ENCODE measurements at places on chromosomes 7 and 10.

DNA sequence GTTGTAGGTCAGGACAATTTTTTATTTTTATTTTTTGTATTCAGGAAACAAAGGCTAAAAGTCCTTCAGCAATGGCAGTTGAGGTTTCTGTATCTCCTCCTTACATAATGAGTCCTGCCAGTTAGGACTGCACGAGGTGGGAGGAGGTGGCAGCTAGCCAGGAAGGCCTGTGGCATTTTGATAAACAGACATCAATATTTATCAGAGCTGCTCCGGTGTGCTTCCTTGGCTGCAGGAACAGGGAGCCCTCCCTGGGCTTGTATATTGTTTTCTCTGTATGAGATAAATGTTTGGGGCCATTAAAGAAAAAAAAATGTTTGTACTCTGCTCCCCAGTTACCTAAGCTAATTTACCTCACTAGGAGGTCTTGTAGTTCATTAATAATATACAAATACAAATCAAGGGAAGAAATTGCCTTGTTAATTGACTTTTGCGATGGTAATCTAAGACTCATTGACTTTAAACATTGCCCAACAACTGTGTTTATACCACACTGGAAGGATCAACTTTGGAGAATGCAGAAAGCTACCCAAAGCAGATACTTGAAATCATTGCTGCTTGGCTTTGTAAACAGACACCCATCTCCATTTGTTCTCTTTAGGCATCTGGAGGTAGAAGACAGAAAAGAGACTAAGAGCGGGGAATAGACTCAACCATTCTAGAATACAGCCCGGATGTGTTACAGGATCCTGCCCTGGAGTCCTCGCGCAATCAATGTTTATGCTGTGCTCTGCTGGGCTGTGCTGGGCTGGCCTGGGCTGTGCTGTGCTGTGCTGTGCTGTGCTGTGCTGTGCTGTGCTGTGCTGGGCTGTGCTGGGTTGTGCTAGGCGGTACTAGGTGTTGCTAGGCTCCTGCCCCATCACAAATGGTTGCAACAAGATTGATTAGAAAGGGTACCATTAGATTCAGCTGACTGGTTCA is 36.5 kb upstream of the PDZD8 start:
- DNase-seq = no peak

DNA sequence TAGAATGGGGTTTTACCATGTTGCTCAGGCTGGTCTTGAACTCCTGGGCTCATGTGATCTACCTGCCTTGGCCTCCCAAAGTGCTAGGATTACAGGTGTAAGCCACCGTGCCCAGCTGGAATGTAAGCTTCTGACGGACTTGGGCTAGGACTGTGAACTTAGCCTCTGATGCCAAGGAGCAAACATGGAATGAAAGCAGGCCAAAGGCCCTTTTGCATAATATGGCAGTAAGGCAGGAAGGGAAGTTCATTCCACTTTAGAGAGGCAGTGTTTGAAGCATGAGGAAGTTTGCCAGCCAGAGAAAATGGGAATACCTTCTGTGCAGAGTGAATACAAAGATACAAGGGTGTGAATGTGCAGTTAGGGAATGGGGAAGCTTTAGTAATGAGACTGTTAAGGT is 20.3 kb downstream of the VCL start:
- no peak for DNase-seq

DNA sequence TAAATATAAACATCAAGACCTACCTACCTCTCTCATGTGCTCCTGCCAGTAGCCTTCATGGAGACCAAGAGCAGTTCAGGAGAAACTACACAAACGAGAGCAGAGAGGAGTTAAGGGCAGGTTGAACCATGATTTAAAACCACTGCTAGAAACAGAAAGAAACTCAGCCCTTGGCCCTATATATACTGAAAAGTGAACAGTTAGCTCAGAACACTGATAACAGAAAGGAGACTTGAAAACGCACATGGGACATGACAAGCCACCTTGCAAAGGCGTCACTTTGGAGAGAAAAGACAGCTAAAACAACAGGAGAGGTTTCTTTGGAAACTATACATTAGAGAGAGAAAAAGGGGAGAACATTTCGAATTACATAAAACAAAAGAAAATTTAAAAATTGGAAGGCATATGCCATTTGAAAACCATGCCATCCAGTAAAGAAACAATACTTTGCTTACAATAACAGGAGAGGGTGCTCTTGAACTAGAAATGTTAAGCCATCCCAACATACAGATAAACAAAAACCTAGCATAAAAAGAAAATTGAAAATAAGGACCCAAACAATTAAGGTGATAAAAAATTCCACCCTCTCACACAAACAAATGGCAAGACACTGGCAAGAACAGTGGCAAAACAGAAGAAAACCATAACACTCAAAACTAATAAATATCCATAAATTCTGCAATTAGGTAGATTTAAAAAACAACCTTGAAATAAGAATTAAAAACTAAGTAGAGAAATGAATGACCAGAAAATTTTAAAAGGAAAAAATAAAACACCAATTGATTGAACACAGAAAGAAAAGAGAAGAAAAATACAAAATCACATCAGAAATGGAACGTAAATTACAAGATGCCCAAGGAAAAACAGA is 232.7 kb downstream of the IMMP2L start:
- DNase-seq = no peak

GRCh38 chr7:134630237-134630636 is 16.4 kb upstream of the BPGM start:
- no peak for DNase-seq

- no peak for DNase-seq
Observed at GRCh38 chr7:120538335-120538734, 265.4 kb downstream of the KCND2 start.

GRCh38 chr7:123598657-123599056 is 3.0 kb upstream of the ASB15 start:
- DNase-seq = no peak

- no peak for DNase-seq
Observed at GRCh38 chr10:33248638-33249037, 85.8 kb downstream of the NRP1 start.

DNA sequence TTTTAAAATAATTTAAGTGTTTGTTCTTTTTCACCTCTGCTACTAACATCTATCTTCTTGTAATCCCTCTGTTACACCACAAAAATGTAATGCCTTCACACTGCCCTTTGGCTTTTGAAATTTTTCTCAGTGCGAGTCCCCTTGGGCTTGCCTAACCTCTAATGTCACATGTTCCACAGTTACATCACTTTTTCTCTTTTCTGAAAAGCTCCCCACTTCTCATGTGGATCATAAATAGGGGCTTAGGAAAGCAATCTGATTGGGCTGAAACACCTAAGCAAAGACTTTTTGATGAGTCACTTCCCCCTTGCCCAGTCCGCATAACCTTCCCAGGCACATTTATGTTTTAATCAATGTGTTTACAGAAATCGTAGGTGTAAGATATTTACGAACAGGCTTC is 288.2 kb downstream of the IPMK start:
- DNase-seq = no peak

GRCh38 chr10:101146392-101147251 is 15.5 kb downstream of the TLX1 start:
- no peak for DNase-seq

- no peak for DNase-seq
Observed at GRCh38 chr7:29432721-29433120, 130.9 kb upstream of the PRR15 start.

GRCh38 chr10:110893559-110894179 is 21.9 kb downstream of the PDCD4 start:
- no peak for DNase-seq

DNA sequence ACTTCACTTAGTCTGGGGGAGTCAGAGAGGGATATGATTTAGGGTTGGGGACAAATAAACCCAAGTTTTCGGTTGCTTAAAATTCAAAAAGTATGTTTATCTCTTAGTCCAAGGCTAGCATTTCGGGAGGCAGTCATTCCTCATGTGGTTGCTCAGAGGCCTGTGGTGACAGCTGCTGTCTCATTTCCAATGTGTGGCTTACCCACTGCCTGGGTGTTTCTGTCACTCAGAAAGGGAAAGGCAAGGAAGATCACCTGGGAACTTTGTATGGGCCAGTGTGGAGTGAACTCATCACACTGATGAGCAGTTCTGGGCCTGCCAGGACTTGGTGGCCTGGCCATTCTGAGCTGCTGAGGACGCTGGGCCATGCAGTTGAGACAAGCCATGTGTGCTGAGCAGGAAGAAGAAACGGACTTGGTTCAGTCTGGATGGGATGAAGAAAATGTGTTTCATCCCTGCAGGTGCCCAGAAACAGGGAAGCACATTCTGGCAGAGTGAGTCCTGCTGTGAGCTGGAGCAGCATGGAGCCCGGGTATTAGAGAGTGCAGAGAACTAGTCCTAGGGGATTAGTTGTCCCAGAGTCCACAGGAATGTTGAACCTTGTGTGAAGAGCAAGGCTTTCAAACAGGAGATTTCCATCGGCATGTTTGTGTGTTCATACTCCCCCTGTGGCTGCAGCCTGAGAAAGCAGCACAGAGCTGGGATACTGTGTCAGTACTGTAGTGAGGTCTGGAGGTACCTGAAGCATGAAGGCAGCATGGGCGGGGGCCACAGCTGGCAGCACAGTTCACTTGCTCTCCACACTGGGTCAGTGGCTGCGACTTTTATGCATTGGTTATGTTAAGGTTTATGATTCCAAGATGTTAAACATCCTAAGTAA is 211.1 kb upstream of the IGFBP3 start:
- peak; percentile 54 for DNase-seq

Data from kidney epithelial cell (primary cell).